ENCODE measurements at places on chromosomes 13 and 19.
A peak's percentile ranks its signal among the peaks of the same experiment; 100 is the strongest.

- DNase-seq: no peak
Observed at GRCh38 chr13:98768522-98768921, 16.1 kb upstream of the SLC15A1 start.

- DNase-seq: no peak
Observed at GRCh38 chr19:7507884-7508283, 8.0 kb upstream of the ZNF358 start.

GRCh38 chr19:18194554-18195238, 1.7 kb downstream of the MPV17L2 start:
- no peak for DNase-seq

DNA sequence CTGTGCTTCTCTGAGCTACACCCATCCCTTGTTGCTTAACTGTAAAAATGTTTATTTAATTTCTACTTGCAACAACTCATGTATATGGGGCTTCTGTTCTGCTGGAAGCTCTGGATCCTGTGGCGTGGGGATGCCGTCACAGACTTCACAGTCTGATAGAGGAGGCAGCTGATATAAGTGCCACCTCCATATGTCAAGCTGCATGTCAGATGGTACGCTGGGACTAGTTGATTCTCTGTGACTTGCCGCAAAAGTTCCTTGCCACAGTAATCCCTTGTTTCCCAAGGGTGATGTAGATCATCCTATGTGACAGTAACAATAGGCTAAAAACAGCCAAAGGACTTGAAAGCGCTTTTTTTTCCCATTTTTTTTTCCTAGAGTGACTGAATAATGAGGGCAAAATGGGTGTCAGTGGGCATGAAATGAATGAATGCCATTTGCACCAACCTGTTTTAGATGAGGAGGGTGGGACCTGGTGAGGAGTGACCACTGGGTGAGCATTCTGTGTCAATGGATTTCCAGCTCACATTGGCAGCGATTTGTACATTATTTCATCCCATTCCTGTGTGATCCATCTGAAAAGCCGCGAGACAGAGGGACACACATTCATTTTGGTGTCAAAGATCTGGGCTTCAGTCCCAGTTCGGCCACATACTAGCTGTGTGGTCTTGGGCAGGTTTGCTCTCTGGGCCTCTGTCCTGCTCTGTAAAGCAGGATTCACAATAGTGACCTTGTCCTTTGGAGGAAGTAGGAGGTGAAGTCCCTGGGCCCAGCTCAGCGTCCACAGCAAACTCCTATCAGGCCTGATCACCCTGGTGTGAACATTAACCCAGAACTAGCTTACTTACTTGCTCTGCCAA, 88.9 kb upstream of the RNF113B start:
- DNase-seq: no peak

GRCh38 chr19:57815247-57816075, 748 bp upstream of the ZNF552 start:
- no peak for DNase-seq

- DNase-seq: no peak
Observed at GRCh38 chr13:57726981-57727380, 95.4 kb downstream of the PCDH17 start.

DNA sequence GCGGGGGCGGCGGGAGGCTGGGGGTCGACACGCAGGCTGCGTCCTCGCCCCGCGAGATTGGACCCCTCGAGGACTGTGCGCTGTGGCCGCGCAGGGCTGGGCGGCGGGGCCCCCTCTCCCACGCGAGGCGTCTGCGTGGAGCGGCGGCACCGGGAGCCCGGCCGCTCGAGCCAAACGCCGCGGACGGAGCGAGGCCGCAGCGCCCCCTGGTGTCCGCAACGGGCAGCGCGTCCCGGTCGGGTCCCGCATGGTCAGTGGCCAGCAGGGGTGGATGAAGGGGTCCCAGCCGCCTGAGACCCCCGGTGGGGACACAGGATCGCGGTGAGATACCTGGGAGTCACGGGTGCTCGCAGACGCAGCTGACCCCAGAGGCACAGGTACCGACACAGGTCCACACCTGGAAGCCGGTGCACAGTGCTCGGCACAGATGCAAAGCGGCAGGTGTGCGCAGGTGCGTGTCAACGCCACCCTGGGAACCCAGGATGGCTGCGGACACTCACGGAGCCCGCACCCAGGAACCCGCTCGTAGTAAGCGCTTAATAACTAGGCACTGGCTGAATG, 2.1 kb upstream of the CIRBP start:
- DNase-seq: peak; percentile 36

GRCh38 chr13:27631665-27632064, 10.0 kb downstream of the POLR1D start:
- no peak for DNase-seq
